C1 segment of cervical spinal cord (tissue), 14 donors: ENCODE measurements at places on chromosomes 5 and 9.

DNA sequence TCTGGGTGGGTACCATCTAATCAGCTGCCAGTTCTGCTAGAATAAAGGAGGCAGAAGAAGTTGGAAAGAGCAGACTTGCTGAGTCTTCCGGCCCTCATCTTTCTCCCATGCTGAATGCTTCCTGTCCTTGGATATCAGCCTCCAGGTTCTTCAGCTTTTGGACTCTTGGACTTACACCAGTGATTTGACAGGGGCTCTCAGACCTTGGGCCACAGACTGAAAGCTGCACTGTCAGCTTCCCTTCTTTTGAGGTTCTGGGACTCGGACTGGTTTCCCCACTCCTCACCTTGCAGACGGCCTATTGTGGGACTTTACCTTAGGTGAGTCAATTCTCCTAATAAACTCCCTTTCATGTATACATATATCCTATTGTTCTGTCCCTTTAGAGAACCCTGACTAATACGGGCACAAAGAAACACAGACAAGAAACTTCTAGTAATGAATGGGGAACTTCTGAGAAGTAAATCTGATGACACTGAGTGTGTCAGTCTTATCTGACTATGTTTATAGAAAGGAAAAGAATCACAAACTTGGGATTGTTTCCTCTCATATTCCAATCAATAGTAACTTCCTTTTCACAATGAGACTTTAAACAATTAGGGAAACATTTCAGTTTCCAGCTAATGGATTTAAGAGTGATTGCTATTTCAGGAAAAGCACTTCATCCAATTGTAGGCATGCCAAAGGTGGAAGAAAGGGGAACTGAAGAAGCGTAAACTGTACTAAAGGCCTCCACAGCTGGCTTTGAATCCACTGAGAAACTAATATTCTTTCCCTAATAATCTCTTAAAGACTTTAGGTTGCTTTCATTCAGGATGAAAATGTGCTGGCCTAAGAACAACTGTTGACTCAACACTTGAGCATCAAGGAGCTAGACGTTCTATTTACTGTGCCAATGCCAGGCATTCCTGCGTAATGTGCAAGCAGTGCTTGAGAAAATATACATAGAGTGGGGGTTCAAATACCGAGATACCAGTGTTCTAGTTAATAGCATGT lies 127.9 kb upstream of the PTGER4 start:
- DNase-seq = no peak

DNA sequence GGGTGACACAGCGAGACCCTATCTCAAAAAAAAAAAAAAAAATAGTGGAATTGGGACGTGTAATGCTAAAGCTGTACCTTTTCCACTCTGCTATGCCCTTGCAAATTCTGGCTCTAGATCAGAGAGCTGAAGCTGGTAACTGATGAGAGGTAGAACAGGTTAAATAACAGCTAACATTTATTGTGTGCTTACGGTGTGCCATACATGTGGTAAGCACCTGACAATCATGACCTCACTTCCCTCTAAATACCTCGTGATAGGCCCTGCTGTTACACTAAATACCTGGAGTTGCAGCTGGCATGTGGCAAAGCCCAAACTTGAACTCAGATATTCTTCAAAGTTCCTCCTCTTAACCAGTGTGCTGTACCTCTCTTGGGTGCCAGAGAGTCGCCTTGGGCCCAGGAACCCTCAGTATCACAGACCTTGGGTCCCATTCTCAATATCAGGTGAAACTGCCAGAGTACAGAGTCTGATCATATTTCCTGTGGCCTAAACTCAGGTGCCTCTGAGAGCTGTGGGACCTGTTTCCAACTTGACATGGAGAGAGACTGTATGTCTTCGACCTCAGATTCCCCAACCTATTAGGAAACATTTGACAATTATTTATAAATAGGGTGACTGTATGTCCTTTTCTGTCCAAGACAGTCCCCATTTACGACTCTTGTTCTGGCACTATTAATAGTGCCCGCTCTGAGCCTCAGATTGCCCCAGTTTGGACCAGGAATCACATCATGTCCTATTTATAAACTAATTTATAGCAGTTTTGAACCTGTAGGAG lies 4.8 kb downstream of the ARL10 start:
- DNase-seq = no peak

DNA sequence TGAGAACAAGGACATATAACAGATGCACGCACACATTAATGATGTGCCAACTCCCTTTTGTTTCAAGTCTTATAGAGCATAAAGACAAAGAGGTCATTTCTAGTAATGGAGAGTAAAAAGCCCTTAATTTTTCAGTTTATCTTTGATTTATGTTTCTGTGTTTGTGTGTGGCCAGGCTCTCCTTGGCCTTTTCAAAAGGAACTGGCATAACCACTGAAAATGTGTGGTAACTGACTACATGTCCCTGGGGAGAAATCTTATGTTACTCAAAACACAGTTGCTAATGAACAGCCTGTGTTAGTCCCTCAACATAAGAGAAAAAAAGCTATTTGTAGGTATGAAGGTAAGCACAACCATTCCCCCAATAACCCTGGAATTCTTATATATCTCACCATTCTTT lies 47.6 kb upstream of the SHOC1 start:
- no peak for DNase-seq

GRCh38 chr5:5404381-5404780 lies 18.1 kb upstream of the ICE1 start:
- no peak for DNase-seq

DNA sequence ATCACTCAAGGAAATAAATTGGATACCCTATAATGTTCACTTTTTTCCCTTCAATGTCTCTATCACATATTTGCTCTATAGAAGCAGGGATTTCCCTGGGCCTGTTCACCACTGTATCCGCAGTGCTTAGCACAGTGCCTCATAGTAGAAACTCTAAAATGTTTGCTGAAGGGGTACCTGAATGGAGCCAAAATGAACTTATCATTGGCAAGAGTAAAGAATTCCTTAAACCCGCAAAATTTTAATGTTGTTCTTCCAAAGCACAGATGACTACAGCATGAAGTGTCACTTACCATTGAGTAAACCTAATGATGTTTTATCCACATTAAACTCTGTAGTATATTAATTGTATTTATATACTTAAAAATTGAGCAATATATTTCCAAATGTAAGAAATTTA lies 96.1 kb downstream of the JAKMIP2 start:
- DNase-seq = no peak

DNA sequence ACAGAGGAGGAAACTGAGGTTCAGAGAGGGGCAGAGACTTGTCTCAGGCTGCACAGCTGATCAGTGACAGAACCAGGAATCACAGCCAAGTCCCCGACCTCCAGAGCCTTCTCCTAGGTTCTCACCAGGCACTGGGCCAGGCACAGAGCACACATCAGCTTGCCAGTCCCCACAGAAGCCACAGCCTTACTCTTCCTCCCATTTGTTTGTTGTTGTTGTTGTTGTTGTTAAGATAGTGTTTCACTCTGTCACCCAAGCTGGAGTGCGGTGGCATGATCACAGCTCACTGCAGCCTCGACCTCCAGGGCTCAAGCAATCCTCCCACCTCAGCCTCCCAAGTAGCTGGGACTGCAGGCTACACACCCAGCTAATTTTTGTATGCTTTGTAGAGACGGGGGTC lies 41.4 kb downstream of the NAIF1 start:
- no peak for DNase-seq

- DNase-seq = no peak
Observed at GRCh38 chr5:144950996-144951395, 780.3 kb downstream of the KCTD16 start.

DNA sequence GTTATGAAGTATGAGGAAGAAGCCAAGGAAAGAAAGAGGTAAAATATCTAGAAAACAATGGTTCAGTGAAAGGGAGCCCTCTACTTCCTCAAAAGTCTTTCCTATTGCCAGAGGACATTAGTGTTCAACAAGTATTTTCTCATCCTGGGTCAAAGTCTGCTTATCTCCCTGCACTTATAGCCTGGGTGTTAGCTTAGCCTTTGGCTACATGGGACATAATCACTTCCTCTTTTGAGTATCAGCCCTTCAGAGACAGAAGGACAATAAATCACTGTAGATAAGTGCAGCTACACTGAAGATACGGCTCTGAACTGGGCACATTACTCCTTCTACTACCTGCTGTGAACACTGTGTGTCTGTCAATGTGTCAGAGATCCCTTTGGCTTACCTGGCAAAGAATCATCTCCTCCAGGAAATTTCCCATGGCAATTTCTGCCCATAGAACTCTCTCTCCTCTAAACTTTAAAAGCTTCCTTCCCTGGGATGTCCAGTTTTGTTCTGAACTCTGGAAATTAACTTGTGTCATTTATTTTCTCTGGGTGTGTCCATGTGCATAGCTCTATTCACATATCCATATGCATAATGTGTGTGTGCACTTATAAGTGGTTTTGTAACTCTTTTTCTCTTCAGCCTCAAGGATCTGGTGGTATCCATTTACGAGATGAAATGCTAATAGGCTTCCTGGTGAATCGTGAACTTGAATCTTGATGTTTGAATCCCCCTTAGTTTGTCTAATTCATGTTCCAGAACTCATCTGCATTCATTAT lies 30.0 kb upstream of the RECK start:
- DNase-seq = no peak
